ENCODE measurements at places on chromosomes 7 and 10.

GRCh38 chr7:122136639-122137245 lies 7.3 kb downstream of the AASS start:
- no peak for DNase-seq

GRCh38 chr7:14270099-14270498 lies 280.6 kb upstream of the ETV1 start:
- no peak for DNase-seq

- DNase-seq, result no peak
Observed at GRCh38 chr10:107442035-107442505, 277.6 kb upstream of the SORCS1 start.

GRCh38 chr7:133056370-133057238 lies 25.3 kb downstream of the CHCHD3 start:
- DNase-seq, result no peak

- DNase-seq, result no peak
Observed at GRCh38 chr10:62039954-62040353, 138.5 kb downstream of the ARID5B start.

DNA sequence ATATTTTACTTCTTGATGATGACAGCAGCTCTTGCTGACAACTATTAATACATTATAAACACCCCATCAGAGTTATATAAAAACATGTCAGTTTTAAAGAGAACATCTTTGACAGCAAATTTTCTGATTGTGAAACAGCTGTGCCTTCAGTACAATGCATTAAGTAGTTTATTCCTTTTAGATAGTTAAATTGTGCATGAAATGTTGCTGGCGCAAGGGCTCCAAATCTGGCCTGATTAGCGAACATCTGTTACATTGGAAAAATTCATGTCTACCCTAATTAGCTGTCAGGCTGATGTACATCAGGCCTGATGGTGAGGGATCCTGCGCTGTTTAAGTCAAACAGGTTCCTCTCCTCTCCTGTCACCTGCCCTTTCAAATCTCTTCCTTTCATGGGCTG lies 171.9 kb upstream of the SP8 start:
- no peak for DNase-seq

- DNase-seq, result no peak
Observed at GRCh38 chr7:47610506-47611044, 28.7 kb upstream of the TNS3 start.

DNA sequence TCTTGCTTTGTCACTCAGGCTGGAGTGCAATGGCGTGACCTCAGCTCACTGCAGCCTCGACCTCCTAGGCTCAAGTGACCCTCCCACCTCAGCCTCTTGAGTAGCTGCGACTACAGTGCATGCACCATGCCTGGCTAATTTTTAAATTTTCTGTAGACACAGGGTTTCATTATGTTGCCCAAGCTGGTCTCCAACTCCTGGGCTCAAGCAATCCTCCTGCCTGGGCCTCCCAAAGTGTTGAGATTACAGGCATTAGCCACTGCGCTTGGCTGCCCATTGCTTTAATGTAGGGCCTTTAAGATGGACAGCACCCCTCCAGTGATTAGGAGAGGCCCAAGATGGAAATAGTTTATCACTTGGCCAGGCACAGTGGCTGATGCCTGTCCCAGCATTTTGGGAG lies 39.4 kb downstream of the NIPSNAP2 start:
- DNase-seq, result no peak

GRCh38 chr7:28179120-28180030 lies 1.2 kb downstream of the JAZF1 start:
- no peak for DNase-seq

- DNase-seq, result no peak
Observed at GRCh38 chr7:45978731-45979211, 57.7 kb upstream of the IGFBP3 start.

GRCh38 chr7:121578669-121579068 lies 182.6 kb upstream of the FAM3C start:
- no peak for DNase-seq

DNA sequence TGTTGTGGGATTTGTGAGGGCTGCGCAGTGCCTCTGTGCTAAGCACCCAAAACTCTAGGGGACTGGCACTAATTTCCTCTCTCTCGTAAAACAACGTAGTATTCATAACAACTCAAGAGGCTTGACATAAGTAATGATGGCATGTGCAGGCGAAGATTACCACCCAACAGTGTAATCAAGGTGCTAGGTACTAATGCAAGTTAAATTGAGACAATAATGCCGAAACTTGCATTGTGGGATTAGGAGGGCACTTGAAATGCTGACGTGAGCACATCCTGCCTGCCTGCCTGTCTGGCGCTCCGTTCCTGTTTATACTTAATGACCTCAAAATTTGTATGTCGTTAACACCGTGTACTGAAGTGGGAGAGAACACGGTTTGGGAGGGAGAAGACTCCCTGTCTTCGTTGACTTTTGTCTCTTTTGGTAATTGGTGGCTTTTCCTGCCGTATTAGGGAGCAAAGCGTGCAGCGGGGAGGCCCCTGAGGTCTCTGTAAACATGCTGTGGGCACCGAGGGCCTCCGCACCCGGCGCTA lies 139.0 kb downstream of the MGMT start:
- peak; percentile 94 for DNase-seq

DNA sequence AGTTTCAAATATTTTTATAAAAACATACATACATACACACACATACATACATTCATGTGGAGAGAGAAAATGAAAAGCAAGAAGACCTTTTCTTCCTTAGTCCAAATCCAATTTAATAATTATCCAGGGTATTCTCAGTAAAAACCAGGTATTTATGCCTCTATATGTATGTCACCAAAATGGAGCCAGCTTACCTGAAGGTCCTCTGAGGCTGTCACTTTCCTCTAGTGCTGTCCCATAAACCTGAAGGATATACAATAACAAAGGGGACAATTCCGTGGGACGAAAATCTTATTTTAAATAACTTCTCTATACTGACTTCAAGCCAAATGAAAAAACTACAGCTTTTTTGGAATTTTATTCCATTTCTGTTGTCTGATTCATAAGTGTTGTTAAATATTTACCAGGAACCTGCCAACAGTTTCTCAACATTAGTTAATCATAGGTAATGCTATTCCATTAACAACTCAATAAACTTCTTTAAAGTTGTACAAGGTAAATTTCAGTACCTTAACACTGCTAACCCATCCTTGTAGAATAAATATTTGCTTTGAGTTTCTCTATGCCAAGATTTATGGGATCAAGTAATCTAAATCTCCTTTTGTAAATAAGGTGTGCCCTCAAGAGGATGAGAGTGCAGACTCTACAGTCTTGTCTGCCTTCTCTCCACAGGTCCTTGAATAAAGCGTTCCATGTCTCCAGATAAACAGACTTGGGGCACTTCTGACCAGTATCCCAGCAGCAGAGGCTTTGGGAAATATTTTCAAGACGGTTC lies 260.3 kb downstream of the AHR start:
- no peak for DNase-seq

GRCh38 chr10:77189520-77189919 lies 448.1 kb downstream of the KCNMA1 start:
- no peak for DNase-seq

DNA sequence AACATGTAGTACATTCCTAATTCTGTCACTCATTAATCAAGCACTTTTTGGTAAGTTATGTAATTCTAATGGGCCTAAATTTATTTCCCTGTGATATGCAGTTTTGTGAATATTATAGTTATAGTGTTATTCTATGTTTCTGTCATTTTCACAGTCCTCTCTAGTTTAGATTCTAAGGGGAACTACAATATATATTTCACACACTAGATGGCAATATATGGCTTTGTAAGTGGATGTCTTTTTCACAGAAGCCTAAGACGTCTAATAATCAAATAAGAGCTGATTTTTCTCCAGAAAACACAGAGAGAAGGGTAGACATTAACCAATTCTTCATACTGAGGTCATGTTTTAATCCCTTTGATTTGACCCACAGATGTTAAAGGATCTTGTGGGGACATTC lies 18.0 kb downstream of the RNLS start:
- DNase-seq, result no peak

DNA sequence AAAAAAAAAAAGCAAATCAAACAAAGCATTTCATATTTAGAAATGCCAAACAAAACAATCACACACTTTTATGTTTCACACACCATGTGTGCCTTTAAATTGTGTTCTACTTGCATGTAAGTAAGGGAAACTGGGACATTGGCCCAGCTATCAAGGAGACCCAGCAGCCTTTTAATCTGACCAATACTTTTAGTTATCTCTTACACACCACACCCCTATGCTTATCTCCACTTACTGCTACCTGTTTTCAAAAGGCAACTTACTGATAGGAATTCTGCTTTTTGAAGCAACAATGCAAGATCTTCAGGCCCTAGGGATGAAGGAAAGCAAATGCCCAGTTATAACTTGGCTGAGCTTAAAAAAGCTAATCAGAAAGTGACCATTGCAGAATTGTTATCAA lies 1244.8 kb upstream of the SORCS1 start:
- DNase-seq, result no peak

GRCh38 chr7:116802144-116802745 lies 60.1 kb upstream of the CAPZA2 start:
- DNase-seq, result no peak

DNA sequence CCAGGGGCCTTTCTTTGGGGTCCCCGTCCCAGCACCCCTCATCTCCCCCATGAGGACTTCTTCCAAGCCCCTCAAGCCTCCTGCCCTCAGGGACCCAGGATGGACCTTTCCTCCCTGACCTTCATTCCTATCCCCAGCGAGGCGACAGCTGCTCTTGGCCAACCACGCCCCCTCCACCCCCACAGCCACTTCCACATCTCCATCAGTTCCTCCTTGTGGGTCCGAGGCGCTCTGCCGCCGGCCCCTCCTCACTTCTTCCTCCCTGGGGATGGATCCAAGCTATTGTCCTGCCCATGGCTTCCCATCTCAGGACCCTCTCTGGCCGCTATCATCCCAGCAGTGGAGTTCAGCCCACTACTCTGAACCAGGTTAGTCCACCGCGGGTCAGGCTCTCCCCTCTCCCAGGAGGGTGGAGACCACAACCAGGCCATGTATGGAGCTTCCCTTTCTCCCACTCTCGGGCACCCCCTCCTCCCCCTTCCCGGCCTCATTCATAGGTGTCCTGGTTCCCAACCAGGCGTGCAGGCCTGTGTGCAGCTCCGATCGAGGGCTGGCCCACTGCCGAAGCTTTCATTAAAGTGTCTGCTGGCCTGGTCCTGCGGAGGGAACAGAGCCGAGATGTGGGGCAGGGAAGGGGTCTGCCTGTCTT lies 1.7 kb upstream of the SH2B2 start:
- no peak for DNase-seq

- DNase-seq, result no peak
Observed at GRCh38 chr7:151174246-151175046, 7.0 kb upstream of the GBX1 start.

DNA sequence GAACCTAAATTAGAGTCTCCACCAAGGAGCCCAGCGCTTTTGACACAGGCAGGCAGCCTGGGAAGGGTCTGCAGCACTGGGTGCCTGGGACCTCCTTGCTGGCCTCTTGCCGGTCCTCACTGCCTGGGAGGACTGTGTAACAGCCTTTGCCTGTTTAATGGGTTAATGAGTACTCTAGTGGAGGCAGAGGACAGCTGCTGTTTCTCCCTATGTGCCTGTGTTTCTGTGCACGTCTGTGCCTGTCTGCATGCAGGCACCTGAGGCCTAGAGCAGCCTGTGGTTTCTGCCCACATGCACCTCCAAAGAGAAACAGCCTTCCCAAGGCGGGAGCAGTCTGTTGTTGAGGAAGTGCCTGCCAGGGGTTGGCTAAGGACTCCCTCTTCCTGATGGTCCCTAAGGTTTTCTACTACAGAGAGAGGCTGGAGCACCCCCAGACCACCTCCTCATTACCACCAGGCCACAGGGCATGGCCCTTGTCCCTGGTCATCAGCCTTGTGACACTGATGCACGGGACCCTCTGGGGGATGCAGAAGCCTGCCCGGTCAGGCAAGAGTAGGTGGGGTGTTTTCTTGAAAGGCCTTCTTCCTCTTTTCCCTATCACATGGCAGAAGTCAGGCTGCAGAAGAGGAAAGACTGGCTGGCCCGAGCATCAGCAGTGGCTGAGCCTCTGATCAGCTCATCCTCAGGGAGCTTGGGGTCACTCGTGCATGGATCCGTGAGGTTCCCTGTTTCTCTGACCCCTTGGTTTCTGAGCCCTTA lies 14.2 kb downstream of the SLC29A3 start:
- DNase-seq, result no peak

DNA sequence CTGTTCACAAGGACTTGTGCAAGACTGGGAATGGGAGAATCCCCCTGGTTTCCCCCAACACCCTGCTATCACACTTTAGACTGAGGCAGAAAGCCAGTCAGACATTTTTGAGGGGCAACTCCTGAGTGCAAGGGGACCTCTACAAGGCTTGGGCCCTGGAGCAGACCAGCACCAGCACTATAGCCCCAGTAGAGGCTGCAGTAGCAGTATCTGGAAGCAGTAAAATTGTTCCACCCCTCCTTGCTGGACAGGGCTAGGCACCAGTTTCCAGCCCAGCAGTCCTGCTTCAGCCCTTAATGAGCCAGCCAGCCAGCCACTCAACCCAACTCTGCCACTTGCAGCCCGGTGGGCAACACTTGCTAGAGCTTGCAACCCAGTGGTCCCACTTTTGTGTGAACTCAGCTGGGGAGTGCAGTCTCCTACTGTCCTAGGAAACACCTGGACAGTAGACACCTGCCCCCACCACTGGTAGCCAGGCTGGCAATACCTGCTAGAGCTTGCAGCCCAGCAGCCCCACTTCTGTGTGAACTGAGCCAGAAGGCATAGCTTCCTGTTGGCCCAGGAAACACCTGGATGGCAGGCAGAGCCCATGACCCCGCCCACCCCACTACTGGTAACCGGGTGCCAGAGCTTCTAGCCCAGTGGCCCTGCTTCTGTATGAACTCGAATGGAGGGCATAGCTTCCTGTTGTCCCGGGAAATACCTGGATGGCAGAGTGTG lies 65.0 kb downstream of the FBXL13 start:
- DNase-seq, result no peak

DNA sequence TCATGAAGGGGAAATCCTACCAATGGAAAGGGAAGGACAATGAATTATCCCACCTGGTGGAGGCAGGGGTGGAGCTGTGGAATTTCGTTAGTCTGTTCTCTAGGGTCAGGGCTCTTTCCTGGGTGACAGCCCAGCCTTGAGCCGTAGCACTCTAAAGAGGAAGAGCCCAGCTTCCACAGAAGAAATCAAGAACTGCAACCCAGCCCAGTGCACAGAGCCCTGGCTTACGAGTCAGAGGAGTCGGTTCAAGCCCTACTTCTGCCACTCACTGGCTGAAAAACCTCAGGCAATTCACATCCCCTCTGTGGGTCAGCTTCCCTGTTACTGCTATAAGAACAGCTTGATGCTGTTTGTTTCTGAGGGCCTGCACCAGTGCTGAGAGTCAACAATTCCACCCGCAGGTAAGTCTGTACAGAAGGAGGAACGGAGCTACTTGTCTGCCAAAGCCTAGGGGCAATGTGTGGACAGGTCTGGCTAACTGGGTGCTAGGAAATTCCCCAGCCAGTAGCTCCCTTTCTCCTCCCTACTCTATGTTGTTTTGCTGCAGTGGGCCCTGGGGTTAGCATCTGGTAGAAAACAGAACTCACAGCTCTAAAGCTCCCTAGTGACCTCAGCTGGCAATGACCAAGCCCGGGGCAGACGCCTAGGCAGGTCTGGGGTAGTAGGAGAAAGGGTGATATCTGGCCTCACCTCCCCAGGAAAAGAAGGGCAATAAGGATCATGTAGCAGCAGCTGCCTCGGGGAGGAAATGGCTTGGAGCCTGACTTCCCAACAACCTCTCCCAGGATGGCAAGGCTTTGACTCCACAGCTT lies 3.3 kb downstream of the AVPI1 start:
- no peak for DNase-seq

Data from NCI-H1436 treated with DMSO at 0.1 percent for 48 hours (cell line).